ENCODE measurements at places on chromosomes 4 and X.

DNA sequence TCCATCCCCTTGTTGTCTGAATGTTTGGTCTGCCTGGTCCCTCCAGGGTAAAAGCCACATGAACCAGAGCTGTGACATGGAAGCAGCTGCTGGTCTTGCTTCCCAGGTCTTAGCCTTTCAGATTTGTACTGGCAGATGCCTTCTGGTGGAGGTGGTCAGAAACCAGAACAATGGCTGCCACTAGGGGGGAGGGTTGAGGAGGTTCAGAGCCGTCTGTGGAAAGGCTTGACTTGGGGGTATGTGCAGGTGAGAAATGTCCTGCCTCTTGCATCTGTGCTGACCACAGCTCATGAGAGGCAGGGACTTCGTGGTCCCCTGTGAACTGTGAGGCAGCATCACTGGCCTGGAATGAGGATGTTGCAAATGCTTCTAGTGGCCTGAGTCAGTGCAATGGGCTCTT is 144.2 kb upstream of the WDR1 start:
- DNase-seq, result no peak

GRCh38 chr4:73028621-73029020 is 40.9 kb downstream of the COX18 start:
- no peak for DNase-seq

DNA sequence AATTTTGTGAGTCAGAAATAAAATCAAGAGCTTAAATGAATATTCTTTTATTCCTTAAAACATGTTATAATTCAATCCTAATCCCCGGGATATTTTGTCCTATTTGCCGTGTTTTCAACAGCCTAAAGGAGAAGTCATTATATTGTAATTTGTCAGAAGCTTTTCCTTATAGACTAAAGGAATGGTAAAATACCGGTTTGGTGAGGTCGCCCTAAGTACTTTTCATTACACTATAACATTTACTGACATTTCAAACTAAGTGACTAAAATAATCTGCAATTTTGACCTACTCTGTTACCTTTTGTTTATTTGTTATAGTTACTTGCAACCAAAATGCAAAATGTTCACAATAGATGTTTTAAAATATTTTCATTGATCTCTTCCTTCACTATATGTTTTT is 8.8 kb downstream of the DCLK2 start:
- DNase-seq, result no peak

- no peak for DNase-seq
Observed at GRCh38 chrX:150163221-150163930, 199.7 kb upstream of the MAMLD1 start.

- peak; percentile 54 for DNase-seq
Observed at GRCh38 chr4:3442959-3443749, 1.4 kb downstream of the HGFAC start.

- peak; percentile 79 for DNase-seq
Observed at GRCh38 chr4:1011022-1011665, at the start of gene FGFRL1. Gene FGFRL1 (plus strand): TSS chr4:1011626. CDS start chr4:1012486, 860 bp downstream.

DNA sequence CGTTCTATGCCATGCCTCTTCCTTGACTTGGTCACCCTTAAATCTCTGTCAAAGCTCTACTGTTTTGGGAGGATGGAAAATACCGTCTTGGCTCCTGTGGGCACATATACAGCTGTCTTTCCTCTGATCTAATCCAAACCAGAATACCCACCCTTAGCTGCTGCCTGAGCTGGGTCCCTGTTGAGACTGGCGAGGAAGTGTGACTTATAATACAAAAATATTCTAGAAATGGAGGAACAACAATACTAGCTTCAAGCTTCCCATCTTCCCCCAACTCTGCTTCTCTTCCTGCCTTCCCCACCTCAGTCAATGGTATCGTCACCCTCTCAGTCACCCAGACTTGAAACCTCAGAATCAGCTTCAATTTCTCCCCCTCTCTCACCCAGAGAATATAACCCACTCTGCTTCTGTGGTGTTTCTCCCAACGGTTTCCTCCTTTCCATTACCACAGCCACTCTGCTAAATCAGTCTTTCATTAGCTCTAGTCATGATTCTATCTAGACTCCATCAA is 599 bp upstream of the IL2RG start:
- no peak for DNase-seq

GRCh38 chr4:54914781-54915180 is 210.6 kb downstream of the KDR start:
- no peak for DNase-seq

GRCh38 chr4:159150396-159150795 is 47.5 kb downstream of the RAPGEF2 start:
- DNase-seq, result no peak

- no peak for DNase-seq
Observed at GRCh38 chrX:135256923-135257322, 5.1 kb downstream of the ETDA start.

- no peak for DNase-seq
Observed at GRCh38 chr4:156085100-156085499, 131.4 kb upstream of the CTSO start.

- no peak for DNase-seq
Observed at GRCh38 chr4:138859254-138859653, 156.3 kb upstream of the NOCT start.

- peak; percentile 16 for DNase-seq
Observed at GRCh38 chr4:174005422-174005821, 278.0 kb downstream of the FBXO8 start.

DNA sequence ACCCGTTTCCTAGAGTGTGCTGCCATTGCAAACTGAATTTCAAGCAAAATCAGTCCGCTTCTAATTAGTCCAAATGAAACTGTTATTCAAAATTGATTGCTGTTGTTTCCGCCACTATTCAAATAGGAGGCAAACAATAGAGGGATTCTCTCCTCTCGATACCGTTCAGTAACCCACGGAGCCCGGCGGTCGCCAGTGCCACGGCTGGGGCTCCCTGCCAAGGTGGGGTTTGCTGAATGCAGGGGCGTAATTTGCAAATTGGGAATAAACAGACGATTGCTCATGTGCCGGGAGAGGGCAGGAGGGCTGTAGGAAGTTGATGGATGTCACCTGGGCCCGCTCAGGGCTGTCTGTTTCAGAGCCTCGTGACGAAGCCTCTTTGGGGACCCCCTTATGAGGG is 8.8 kb downstream of the ADRA2C start:
- no peak for DNase-seq

DNA sequence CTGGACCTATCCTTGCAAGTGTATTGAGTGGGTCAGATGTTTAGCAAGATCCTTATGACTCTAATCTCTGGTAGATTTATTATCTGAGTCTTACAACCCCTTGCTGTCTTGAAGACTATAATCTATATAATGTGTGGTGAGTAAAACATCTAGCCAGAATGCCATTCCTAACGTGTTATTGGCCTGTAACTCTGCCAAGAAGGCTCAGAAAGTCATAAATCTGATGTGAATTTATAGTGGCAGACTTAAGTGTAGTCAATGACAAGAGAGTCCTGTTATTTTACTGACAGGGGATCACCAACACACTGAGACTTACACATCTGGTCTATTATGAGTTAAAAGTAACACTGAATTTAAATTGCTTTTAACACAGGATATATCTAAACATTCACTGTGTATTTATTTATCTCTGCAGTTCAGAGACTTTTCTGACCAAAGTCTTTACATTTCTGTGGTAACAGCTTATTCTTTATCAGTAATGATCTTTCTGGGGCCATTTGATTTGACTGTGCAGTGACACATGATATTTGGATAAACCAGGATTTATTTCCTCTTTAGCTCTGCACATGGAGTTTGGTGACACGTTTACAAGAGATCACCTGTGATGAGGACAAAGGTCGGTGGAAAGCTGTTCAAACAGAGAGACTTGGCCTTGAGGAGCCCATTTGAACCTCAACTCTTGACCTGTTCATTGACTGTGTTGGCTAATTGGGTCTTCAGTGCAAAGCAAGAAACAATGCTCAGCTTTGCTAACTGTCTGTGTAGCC is 415.8 kb downstream of the STIM2 start:
- no peak for DNase-seq

DNA sequence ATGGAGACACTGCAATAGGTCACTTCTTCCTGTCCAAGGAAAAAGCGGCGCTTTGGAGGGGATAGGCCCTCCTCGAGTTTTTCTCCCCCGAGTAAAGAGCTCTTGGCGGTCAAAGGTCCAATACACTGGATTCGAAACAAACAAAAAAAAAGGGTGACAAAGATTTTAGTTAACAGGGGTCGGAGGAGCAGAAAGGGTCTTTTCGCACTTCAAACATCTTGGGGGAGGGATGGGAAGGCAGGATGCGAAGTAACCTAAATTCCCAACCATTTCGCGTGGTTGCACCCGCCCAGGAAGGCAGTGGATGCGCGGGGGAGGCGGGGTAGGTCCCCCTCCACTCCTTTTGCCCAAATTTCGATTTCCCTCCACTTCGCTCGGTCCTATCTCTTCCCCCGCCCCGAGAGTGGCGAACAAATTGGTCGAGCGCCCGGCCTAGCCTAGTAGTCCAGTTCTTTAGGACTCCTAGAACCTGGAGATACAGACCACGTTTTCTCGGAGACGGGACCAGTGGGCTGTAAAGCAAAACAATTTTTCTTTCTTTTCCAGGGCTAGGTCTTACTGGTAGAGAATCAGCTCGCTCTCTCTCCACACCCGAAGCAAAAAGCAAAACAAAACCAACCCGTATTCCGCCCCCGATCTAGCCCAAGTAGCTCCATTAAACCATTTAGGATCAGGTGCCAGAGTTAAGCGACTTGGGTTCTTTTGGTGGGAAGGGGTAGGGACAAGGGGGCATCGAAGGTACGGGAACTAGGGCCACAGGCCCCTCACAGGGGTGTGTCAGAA is 2.0 kb upstream of the STAG2 start:
- DNase-seq, result peak; percentile 68

GRCh38 chrX:43436517-43436916 is 219.6 kb upstream of the MAOA start:
- no peak for DNase-seq

All from NCI-H82 (cell line).